ENCODE measurements at places on chromosomes 7 and 10. TPM values are rescaled to one million over a fixed set of nuclear protein-coding genes. Genes with fewer than 3 reads are reported as not detected.
A peak's percentile ranks its signal among the peaks of the same experiment; 100 is the strongest.

GRCh38 chr10:60425392-60426110, 35.9 kb upstream of the ANK3 start:
- no peak overlapping the region for H3K4me3 ChIP-seq
- peaks cover 30% of the 10 kb centered on the region for H3K4me1 ChIP-seq
- no peak for DNase-seq

DNA sequence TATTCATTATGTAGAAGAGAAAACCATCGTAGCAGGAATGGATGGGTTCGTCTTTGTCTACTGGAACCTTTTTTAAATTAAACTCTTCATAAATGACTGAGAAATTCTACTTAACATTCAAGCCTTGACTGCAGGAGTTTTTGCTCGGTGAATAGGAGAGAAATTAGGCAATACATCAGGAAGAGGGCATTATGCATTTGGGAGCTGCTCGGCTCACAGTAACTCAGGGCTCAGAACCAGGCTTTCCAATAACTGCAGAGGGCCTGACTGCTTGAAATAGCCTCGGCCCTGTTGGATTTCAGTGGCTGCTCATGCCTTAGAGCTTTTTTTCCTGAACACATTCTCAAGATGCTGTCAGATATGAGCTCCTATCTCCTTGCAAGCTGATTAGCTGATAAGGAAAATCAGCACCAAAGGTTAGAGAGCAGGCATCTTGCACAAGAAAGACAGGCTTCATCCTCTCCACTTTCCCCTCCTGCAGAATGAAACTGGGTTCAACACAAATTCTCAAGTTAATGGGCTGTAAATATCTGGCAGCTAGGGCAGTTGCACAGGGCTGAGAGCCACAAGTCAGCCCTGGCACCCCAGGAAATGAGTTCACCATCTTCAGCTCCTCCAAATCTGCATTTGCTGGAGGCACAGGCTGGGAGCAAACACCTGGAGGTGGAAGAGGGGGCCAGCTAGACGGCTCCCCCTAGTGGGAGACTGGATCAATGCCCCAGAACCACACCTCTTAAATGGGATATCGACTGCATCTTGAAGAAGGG, 24.3 kb downstream of the TECTB start:
- H3K36me3 ChIP-seq: no peaks in the 10 kb centered on the region
- H3K4me3 ChIP-seq: no peak overlapping the region
- no peak overlapping the region for H3K27ac ChIP-seq
- DNase-seq: peak; percentile 62

CCDC7 gene
- total RNA-seq: 9.0 TPM

GBF1 gene
- total RNA-seq: 33.1 TPM

GPR37 gene
- total RNA-seq: not detected

GRCh38 chr10:72328045-72328828, 26.5 kb downstream of the DNAJB12 start:
- peak overlapping the region; percentile 94 for H3K4me3 ChIP-seq
- DNase-seq: peak; percentile 63
- H3K27ac ChIP-seq: peak overlapping the region; percentile 97

GRCh38 chr7:1677206-1678080, 7.4 kb downstream of the ELFN1 start:
- no peak for DNase-seq
- peaks cover 5% of the 10 kb centered on the region for H3K27me3 ChIP-seq
- no peak overlapping the region for H3K27ac ChIP-seq

GRCh38 chr7:1055491-1055955, 11.2 kb downstream of the GPR146 start:
- peaks cover 29% of the 10 kb centered on the region for H3K4me1 ChIP-seq
- no peaks in the 10 kb centered on the region for H3K36me3 ChIP-seq
- H3K27me3 ChIP-seq: no peaks in the 10 kb centered on the region
- DNase-seq: no peak

DNA sequence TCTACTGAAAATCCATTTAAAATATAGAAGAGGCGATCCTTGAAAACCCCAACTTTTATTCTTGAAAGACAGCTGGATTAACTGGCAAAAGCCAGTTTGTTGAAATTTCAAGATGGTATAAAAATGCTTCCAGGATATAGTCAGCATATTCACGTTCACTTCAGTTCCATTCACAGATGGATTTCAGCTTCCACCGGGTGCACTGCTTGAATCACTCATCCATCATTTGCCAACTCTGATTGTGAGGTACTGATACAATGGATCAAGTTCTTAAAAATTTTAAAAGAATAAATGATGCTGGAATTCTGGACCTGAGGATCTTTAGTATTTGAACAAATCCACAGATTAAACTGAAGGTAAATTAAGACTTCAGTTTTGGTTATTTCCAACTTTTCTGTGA, 2.4 kb downstream of the PURB start:
- peaks cover 61% of the 10 kb centered on the region for H3K36me3 ChIP-seq
- peak overlapping the region; percentile 86 for H3K4me3 ChIP-seq
- no peak for DNase-seq
- peaks cover 62% of the 10 kb centered on the region for H3K4me1 ChIP-seq

All from activated CD4-positive, alpha-beta T cell treated with anti-CD3 and anti-CD28 coated beads for 36 hours (primary cell).